ENCODE measurements at places on chromosomes 6 and 20. TPM values are rescaled to one million over a fixed set of nuclear protein-coding genes. Genes with fewer than 3 reads are reported as not detected.

- DNase-seq, result no peak
Observed at GRCh38 chr20:40925829-40926510, 102.7 kb upstream of the TOP1 start.

RBM24 gene
- 2.8 TPM for total RNA-seq

GRCh38 chr6:66865771-66866170 is 1158.7 kb upstream of the EYS start:
- no peak for DNase-seq

DNA sequence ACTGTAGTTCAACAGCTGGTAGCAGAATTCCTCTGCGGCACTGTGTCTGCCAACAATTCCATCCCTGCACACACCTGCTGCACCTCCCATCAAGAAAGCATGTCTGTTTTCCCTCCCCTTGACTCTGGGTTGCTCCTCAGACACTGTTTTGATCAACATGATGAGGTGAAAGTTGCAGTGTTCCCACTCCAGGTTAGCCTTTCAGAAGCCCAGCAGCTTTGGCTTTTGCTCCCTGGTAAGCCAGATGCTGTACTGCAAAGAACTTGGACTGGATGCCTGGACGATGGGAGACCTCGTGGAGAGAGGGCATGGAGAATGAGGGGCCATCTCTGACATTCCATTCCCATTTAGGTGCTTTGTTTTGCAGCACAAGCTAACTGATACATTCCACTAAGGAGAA is 79.1 kb upstream of the MAFB start:
- no peak for DNase-seq

KCNK16 gene
- total RNA-seq, result not detected

ZBTB46 gene
- 2.1 TPM for total RNA-seq

- no peak for DNase-seq
Observed at GRCh38 chr6:84462698-84463097, 235.3 kb upstream of the CEP162 start.

DNA sequence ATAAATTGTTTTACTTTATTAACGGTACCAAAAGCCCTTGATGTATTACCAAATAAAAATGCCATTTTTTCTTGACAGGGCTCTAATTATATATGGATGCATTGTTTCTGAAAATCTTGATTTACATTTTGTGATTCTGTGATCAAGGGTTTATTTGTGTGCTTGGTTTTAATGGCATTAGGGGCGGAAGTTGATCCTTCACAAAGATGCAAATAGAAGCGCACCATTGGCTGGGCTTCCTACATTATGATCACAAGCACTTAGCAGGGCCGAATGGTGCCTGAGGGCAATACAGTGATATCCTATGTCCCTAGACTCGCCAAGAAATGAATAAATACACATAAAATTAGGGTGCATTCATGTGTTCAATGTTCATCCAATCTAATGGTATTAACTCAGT is 172.9 kb upstream of the UST start:
- DNase-seq, result no peak

DNA sequence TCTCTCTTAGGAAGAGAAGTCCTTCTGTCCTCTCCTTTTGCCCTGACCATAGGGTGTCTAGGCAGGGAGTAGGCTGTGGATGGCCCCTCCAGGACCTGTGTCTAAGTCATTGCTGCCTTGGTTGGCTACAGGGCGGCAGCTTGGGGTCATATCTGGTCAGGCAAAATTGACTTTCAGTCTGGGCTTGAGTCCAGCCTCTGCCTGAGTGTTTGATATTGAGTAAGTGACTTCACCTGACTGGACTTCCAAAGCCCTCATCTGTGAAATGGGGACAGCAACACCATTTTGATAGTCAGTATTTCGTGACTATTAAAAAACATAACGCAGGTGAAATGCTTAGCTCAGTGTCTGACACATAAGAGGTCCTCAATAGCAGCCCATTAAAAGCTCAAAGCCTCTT is 4.6 kb downstream of the TGM3 start:
- DNase-seq, result no peak

CNR1 gene
- total RNA-seq, result 2.9 TPM

EIF6 gene
- 194 TPM for total RNA-seq

GRCh38 chr20:44422083-44422482 is 53.6 kb upstream of the TTPAL start:
- no peak for DNase-seq

PNLDC1 gene
- total RNA-seq, result not detected

MAS1 gene
- not detected for total RNA-seq
